ENCODE measurements at places on chromosomes 13 and 19.

DNA sequence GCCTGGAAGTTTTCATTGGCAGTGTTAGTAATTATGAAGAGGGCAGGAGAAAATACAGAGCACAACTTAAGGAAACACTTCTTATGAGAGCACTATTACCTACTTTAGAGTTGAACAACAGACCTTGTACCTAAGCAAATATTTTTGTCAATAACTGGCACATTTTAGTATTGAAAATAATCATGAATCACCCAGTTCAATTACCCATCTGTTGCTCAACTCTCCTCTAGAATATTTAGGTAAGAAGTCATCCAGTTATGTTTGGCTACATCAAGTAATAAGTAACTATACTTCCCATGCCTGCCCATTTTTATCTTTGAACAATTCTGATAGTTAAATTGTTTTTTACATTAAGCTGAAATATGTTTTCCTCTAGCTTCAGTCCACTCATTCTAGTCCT lies 893.4 kb downstream of the DIAPH3 start:
- DNase-seq: no peak

GRCh38 chr13:46389457-46390451 lies 2.7 kb upstream of the RUBCNL start:
- no peak for DNase-seq

DNA sequence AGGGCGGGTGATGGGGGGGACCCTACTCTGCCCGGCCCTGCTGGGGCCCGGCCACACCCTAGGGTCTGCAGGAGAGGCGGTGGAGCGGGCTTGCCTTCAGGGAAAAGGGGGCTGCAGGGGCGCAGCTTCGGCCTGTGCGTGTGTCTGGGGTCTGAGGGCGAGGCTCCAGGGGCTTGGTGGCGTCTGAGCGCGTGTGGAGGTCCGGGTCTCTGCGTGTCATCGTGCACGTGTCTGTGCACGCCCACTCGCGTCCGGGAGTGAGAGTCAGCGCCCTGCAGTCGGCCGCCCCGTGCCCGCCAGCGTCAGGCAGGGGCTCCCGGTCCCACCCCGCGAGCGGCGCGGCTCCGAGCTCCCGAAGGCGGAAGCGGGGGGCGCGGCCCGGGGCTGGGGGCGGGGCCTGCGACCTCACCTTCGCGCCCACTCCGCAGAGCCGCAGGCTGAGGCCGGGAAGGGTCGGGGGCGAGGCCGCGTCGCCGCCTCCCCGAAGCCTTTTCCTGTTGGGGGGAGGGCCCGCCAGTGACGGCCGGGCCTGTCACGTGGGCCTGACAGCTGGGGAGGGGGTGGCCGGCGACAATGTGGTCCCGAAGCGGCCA lies at the start of gene ARHGAP45:
Gene ARHGAP45 (plus strand): TSS at position 420 of the 593 bp plus-strand sequence. CDS start 239 bp downstream, outside the sequence.
- DNase-seq: peak; percentile 72

DNA sequence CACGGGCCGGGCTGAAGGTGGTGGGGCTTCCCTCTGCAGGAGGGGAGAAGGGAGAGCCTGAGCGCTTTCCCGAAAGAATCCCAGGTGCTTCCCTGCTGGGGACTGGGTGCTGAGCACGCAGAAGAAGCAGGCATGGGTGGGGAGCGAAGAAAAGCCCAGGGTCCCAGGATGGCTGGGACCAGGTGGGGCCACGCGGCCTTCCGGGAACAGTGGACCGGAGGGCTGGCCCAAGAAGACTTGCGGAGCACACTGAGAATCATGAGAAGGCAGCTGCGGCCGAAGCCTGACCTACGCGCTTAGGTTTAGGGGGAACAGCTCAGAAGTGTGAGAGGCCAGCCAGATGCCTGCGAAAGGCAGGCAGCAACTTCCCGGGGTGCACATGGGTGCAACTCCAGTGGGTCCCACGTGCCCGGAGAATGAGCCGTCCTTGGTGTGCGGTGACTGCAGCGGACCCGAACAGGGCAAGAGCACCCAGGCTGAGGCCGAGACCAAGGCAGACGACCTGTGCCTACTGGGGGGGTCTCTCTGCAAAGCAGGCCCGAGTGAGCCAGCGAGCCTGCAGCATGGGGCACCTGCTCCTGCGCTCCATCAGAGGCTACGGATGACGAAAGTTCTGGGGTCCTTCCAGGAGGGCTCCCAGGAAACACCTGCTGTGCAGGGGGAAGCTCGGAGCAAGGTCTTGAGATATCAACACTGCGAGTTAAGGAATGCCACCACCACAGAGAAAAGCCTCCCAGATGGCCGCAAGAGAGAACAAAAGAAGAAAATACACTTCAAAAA lies 52.4 kb downstream of the MLLT1 start:
- DNase-seq: no peak
